ENCODE measurements at places on chromosomes 7 and 10.

GRCh38 chr7:91295576-91295975 is 31.3 kb downstream of the FZD1 start:
- DNase-seq: no peak

DNA sequence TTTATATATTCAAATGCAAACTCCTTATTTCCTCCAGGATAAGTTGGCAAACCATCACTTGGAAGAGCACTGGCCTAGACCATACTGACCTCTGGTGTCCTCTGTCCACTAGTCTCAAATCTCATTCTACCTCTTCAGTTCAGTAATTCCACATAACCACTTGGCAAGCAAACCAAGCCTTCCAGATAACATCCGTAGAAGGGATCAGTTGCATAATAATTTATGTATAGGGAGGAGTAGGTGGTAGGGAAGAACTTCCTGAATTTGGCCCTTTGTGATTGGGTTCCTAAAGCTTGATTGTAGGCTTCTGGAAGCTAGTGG is 55.0 kb downstream of the WAC start:
- no peak for DNase-seq

DNA sequence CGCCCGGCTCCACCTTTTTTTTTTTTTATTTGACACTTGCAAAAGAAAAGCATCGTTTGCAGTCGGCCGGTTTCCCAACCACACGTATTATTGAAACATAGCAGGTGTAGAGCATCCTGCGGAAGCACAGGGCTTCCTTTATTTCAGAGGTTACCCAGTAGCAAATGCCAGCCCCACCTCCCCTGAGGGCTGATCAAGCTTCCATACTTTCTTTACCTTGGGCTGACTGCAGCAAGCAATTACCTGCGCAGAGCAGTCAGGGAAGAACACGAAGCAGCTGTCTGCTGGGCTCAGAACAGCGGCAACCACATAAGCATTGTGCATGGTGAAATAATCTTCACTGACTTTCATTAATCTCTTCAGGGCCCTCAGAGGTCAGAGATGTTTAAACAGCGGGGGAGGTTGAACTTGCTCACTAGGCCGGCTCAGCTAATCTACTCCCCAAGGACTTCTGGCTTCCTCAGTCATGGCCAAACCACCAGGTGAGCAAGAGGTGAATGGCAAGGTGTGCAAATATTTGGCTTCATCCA is 784.7 kb upstream of the AUTS2 start:
- DNase-seq: no peak

DNA sequence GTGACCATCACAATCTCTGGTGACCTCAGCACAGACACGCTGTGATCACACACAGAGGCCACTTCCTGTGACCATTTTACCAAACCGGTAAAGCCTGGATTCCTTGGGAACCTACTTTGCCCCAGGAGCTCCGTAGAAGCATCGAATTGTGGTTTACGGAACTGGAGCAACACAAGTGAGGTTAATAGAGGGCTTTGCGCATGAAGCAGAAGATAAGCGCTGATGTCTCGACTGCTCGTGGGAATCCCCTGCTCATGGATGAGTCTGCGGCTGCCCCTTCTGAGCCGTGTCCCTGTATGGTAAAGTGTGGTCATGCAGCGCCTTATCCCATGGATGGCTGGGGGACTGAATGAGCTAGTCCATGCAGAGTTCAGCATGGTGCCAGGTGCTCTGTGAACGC is 53.6 kb downstream of the VIPR2 start:
- no peak for DNase-seq

- no peak for DNase-seq
These were observed 44.8 kb upstream of the BAMBI start for GRCh38 chr10:28632584-28632945.

DNA sequence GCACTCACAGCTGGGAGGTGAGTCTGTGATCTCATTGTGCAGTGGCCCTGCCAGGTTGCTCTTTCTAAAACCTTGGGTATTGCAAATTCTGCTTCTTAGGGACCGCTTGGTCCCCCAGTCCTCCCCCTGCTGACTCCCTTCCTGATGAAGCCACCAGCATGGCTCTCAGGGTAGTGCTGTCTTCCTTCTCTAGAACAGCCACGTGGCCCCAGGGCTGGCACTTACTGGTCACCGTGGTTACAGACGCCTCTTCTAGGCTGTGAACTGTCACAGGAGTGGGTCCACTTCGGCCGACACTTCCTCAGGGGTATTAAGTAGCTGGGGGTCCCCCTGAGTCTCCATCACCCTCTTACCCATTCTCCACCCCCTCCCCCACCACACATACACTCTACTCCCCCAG is 2.7 kb upstream of the HTRA1 start:
- DNase-seq: no peak

DNA sequence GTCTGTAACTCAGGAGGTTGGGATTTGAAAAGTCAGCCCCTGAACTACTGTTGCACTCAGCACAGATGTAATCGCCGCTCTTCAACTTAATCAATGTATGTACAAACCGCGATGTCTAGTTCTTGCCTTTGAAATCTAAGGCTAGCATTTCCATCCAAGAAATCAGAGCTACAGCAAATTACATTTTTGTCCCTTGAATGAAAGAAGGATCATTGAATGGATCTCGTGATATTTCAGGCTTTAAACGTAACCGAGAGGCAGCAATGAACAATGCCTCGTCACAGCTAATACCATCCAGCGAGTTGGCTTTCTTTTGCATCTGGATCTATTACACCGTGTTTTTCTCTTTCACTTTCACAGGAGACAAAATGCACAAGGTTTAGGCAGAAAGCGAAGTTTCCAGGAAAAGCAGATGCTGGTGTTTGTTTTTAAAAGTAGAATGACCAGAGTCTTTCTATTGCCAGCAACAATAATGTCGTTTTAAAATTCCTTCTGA is 5.5 kb downstream of the SKIDA1 start:
- no peak for DNase-seq

- DNase-seq: no peak
These were observed 257.2 kb downstream of the CTNNA3 start for GRCh38 chr10:67438605-67439304.

DNA sequence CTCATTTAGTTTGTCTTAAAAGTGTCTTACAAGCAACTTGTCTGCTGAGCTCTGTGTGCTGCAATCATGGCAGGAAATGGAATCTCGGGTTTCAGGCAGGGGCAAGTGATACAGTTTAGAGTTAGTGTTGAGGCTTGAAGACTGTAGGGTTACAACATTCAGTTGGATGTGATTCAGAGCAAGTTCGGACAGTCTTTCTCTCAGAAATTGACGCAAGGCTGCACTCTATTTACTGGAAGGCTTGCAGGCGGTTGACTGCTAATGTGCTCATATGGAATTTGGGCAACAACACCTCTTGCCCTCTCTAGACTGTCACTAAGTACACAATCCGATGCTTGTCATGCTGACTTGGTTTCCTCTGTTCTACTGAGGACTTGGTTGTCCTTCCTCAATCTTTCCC is 161.7 kb upstream of the BMPER start:
- DNase-seq: no peak

DNA sequence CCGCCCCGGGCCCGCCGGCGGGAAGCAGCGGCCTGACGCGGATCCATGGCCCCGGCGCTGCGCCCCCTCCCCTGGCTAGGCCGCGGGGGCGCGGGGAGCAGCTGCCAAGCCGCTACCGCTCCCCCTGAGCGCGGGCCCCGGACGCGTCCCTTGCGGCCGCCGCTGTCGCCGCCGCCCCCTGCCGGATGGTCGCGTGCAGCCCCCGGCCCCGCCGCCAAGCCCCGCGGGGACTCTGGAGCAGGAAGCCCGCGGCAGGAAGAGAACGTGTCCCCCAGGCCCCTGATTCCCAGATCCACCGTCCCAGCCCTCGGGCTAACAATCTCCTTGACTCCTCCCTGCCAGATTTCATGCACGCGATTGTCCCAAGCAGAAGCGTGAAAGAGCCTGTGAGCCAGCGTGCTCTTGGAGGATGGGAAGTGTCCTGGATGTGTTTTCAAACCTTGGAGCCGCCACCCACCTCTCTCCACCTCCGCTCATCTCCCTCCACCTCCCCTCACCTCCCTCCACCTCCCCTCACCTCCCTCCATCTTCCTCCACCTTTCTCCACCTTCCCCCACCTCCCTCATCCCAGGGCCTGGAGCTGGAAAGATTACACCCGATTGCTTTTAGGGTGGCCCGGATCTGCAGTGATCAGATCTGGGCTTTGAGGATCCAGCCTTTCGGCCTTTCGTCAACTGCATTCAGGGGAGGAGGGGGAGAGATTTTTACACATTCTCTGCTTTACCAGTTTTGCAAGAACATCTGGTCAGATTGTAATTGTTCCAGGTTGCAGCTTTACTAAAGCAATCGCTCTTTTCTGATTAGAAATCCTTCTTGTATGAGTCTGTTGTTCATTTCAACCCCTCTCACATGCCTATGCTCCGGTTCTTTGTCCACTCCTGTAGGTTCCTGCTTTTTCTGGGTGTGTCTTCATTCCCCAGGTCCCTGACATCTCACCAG is 570 bp upstream of the PRTFDC1 start:
- DNase-seq: no peak

GRCh38 chr7:23347682-23348180 is 48.6 kb downstream of the MALSU1 start:
- DNase-seq: no peak

GRCh38 chr7:94183891-94184290 is 179.7 kb upstream of the BET1 start:
- DNase-seq: no peak

- no peak for DNase-seq
These were observed 448 bp upstream of the GOLGA7B start for GRCh38 chr10:97849103-97849686.

DNA sequence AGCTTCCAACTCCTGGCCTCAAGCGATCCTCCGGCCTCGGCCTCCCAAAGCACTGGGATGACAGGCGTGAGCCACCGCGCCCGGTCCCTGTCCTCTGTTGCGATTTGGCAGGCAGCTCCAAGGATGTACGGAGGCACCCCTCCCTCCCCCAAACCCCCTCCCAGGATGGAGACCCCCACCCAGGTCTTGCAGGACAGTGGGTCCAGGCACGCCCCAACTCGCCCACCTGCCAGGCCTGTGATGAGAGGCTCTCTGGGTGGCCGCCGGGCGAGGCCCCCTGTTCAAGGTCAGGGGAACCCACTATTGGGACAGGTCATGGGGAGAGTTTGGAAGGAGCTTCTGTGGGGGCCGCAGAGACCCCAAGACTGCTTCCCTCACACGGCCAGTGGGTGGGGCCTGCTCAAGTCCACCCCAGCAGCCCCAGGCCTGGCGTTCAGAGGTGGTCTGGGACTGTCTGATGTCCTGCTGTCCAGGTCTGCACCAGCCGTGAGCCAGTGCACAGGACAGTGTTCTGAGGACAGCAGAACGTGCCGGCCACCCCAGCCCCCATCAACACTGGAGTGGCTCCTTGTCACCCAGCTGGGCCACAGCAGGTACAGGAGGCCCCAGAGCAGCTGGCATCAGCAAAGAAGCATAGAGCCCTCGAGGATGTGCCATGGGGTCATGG is 2.5 kb downstream of the ADAP1 start:
- DNase-seq: no peak

DNA sequence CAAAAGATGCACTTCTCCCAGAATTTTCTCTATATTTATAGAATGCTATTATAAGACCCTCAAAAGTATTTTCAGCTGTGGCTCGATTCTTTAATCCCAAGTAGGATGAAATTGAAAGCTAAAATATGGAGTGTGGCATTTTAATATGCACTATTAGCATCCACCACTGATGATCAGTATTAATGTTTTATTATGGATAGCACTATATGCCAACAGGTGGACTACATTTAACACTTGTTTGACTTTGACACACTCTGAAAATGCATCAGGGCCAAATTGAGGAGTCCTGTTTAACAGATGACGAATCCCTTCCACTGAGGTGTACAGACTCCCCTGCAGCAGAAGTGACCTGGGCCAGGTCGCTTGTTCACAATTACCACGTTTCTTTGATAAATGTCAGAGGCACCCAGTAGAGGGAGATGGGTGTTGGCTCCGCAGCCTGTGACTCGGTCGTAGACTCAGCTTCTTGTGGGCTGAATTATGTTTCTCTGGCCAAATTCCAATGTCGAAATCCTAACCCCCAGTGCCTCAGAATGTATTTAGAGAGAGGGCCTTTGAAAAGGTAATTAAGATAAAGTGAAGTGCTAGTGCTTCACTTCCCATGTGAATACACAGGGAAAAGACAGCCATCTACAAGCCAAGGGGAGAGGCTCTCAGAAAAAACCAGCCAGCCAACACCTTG is 48.1 kb downstream of the WIPF3 start:
- DNase-seq: no peak

- no peak for DNase-seq
These were observed 205.8 kb downstream of the FRMD4A start for GRCh38 chr10:14124941-14125340.

DNA sequence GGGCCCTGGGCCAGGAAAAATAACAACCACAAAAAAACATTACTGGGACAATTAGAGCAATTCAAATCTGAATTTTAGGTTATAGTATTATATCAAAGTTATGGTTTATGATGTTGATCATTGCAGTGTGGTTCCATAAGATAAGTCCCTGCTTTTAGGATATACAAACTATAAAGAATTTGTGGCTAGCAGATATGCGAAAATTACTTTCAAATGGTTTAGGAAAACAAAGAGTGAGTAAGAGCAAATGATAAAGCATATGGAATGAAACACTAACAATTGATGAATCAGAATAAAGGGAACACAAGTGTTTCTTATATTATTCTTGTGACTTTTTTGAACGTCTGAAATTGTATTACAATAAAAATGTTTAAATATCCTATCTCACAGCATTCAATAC is 64.4 kb upstream of the HECTD2 start:
- no peak for DNase-seq

- no peak for DNase-seq
These were observed 60.7 kb downstream of the CSTF2T start for GRCh38 chr10:51638737-51639136.

DNA sequence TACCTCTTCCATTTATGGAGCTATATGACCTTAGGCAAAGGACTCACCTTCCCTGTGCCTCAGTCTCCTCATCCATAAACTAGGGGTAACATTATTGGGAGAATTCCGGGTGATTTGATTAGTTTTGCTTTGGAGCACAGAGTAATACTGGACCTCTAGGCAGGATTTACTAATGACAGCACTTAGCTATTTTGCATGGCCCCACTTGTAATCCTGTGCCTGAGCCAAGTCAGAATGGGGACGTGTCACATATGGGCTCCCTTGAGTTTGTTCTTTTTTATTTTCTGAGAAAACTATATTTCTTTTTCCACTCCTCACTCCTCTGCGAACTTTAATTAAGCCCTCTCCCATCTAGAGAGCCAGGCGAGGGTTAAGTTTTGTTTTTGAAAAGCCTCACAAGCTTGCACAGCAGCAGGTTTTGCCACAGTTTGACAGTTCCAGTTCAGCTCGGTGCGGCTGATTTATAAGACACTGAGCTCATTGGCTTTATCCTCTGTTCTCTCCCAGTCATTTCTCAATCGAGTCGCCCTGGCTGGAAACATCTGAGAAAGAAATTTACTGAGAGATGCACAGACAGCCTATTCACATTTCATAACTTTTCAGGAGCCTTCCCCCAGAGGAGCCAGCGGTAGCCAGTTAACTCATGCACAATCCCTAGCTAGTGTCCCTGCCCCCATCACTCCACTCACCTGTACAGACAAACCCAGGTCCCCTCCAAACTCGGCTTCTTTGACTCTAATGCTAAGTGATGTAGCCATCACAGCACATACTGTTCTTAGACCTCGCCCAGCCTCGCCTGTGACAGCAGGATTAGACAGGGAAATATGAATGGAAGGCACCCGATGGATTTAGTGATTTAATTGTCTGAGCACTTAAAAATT is 441.9 kb upstream of the NPVF start:
- no peak for DNase-seq

GRCh38 chr7:23893942-23894891 is 184.2 kb downstream of the STK31 start:
- DNase-seq: no peak

All from stimulated activated naive B cell treated with anti-CD40 and anti-IgM and Interleukin-4, amounts not matched to agents 10 μg/mL and 1 μg/mL and 100 μg/mL, for 72 hours (primary cell).